Right lung (tissue), 10 donors: ENCODE measurements at places on chromosomes 1 and 21. TPM values are rescaled to one million over a fixed set of nuclear protein-coding genes. Genes with fewer than 3 reads are reported as not detected.
A peak's percentile ranks its signal among the peaks of the same experiment; 100 is the strongest.

ARHGAP30 gene
- 4.7 TPM for polyA plus RNA-seq

NLRP3 gene
- polyA plus RNA-seq: 1.1 TPM

TCEA3 gene
- polyA plus RNA-seq: 15.2 TPM

DESI2 gene
- 75.3 TPM for polyA plus RNA-seq

NUP210L gene
- polyA plus RNA-seq: 0.18 TPM

DNA sequence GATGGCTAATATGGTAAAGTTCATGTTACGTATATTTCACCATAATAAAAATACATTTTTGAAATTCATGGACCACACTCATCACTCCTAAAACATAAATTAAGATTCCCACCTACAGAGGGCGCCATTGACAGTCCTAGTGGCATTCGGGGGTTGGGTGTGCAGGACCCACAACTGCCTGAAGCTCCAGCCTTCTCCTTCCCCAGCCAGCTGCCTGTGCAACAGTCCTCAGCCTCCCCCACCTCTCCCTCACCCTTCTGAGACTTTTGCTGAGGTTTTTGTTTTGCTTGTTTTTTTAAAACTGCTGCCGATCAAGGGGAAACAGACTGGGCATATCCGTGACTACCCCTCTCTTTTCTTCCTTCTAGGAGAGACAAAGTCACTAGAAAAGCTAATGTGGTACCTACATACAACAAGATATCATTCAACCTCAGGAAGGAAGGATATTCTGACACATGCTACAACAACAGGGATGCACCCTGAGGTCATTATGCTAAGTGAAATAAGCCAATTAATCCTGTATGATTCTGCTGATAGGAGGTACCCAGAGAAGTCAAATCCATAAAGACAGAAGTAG is 9.2 kb upstream of the EVA1C start:
- DNase-seq: peak; percentile 63

GRCh38 chr1:101960142-101960541 is 36.6 kb downstream of the OLFM3 start:
- DNase-seq: no peak

- no peak for DNase-seq
Observed at GRCh38 chr1:1755426-1755825, 22.8 kb downstream of the NADK start.
